Kasumi-1 (cell line): ENCODE measurements at places on chromosomes 12 and 14.
A peak's percentile ranks its signal among the peaks of the same experiment; 100 is the strongest.

DNA sequence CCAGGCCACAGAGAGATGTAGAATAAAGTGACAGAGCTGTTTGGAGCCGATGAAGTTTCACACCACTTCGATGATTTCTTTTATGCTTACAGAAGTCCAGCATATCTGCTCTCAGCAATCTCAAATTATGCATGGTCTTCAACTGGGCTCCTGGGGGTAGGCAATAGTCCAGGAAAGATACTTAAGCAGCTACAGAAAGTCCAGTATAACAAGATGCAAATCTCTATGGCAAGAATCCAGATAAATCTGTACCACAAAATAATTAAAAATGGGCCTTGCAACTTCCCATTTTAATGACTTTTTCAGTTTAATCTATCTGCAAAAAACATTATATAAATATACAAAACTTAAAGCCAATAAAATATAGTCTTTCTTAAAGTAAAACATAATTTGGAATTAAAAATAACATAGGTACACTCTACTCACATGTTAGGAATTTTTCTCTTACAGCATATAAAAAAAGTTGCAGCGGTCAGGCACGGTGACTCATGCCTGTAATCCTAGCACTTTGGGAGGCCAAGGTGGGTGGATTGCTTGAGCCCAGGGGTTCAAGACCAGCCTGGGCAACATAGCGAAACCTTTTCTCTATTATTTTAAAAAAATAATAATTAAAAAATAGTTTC lies 20.5 kb upstream of the RAD51AP1 start:
- DNase-seq: no peak

DNA sequence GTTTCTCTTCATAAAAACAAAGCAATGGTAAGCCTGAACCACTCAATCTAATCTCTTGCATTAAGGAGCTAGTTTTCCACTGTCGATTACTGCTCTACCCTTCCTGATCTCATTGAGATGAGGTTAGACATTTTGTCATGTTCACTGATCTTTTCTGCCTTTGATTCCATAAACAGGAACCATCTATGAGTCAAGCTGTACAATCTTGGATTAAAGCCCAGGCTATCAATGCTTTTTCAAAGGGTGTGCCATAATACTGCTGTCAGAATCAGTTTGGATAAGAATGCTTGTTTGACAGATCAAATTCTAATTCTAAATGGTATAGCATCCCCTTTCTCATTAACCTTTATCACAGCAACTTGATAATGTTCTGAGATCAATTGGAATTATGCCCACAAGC lies 16.1 kb downstream of the GRIP1 start:
- peak; percentile 12 for DNase-seq

- no peak for DNase-seq
Observed at GRCh38 chr14:76350671-76351070, 25.3 kb upstream of the ESRRB start.

DNA sequence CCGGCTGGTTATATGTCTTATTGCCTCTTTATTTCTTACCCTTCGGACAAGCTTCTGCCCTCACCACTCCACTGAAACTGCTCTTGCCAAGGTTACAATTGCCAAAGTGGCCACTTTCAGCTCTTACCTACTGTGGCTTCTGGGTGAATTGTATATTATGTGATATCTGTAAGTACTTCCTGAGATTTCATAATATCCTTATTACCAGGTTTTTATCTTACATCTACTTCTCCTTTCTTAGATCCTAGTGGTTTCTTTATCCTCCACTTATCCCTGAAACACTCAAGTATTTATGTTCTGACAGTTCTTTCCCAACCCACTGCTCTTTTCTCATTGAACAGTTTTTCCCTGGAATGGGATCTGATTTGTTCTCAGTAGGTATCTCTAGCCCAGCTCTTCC lies 10.5 kb downstream of the CELA1 start:
- DNase-seq: peak; percentile 86

DNA sequence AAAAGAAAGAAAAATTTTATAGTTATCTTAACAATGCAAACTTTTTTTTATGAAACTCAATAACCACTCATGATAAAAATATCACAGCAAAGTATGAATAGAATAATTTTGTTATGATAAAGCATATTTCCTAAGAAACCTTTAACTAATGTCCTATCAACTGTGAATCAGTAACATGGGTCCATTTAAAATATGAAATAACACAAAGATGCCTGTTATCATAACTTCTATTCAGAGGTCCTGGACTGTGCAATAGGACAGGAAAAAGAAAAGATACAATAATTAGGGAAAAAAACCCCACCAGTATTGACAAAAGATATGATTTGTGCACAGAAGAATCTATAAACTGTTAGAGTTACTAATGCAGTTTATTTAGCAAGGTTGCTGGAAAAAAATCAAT lies 245.4 kb downstream of the FOXN3 start:
- DNase-seq: no peak

DNA sequence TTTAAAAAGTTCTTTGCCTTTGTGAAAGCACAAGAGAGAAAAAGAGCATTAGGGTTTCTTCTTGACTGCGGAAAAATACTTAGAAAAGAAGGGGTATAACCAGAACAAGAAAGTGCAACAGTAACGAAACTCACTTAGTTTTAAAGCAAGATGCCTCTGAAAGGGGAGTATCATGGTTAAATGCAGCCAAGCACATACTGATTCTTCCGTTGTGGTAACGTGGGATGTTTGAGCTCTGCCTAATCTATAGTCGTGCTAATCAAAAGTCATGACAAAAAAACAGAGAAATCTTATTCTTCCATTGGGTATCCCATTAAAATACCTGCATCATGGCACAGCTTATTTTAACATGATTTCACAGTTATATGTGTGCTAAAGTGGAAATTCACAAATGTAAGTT lies 187.8 kb upstream of the LRFN5 start:
- DNase-seq: no peak

DNA sequence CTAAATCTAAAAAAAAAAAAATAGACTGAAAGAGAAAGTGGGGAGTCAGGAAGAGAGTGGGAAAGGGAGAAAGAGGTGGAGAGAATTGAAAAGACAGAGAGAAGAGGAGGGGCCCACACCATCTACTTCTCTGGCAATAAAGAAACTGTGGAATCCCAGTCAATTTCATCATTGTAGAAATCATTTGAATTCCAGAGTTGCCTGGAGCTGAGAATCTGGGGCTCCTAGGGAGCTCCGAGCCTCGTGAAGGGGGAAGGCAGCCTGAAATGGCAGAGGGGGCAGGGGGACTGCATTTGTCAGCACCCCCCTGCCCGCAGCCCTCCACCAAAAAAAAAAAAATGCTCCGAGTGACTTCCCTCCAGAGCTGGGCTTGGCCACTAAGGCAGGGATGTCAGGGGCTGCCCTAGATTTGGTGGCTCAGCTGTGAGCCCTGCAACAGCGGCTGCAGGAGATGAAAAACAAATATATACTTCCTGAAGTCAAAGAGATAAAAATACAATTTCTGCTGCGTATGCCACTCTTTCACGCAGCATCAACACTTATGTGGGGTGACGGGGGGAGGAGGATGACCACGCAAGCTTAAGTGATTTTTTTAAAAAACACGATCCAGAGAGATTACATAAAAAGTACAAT lies 80.5 kb downstream of the BCL11B start:
- DNase-seq: no peak

GRCh38 chr12:132584429-132584828 lies 26.0 kb downstream of the LRCOL1 start:
- no peak for DNase-seq

DNA sequence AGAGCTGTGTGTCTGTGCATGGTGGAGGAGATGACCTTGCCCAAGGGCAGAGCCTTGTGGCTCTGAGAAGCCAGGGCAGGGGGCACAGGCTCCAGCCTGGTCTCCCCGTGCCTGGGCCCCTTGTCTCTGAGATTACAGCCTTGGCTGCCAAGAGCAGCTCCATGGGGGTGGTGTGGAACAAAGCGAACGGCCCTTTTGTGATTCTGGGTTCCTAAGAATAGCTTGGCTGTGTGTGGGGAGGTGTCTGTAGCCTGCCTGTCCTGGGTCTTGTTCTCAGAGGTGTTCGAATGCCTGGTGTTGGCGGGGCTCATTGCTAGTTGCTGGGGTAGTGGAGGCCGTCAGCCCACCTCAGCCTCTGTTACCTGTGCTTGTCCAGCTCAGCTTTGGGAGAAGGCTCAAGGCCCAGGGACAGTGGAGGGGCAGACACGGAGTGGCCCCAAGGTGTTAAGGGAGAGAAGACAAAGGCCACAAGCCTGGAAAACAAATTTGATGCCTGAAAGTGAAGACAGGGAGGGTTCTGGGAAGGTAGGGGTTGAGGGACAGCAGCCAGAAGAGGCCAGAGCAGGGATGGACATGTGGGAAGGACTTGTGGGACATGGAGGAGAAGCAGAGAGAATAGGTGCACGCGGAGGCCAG lies 7.4 kb upstream of the MYH7 start:
- no peak for DNase-seq

DNA sequence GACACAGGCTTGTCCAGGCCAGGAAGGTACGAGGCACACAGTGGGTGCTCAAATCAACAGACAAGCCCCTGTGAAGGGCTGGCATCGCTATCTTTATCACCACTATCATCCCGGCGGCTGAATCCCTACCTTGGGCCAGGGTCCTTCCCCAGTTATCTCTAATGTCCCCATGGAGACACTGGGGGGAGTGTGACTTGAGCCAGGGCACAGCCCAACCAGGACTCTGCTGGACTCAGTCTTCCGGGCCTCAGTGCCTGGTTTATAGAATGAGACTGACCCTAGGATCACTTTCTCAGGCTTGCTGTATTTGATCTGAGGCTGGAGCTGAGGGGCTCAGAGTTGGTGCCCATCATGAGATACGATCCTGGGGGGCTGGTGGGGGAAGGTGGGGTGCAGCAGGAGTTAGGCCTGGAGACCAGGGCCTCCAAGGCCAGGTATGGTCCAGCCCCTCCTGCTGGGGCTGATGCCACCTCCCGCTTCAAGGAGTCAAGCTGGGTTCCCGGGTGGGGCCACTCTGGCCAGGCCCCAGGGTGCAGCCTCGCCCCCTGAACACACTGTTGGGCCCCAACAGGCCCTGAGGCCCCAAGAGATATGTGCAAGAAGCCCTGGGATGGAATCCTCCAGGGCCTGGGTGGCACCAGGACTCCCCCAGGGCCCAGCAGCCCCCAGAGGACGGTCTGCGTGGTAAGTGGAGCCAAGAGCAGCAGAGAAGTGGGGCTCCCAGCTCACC lies 11.8 kb downstream of the BEGAIN start:
- no peak for DNase-seq

DNA sequence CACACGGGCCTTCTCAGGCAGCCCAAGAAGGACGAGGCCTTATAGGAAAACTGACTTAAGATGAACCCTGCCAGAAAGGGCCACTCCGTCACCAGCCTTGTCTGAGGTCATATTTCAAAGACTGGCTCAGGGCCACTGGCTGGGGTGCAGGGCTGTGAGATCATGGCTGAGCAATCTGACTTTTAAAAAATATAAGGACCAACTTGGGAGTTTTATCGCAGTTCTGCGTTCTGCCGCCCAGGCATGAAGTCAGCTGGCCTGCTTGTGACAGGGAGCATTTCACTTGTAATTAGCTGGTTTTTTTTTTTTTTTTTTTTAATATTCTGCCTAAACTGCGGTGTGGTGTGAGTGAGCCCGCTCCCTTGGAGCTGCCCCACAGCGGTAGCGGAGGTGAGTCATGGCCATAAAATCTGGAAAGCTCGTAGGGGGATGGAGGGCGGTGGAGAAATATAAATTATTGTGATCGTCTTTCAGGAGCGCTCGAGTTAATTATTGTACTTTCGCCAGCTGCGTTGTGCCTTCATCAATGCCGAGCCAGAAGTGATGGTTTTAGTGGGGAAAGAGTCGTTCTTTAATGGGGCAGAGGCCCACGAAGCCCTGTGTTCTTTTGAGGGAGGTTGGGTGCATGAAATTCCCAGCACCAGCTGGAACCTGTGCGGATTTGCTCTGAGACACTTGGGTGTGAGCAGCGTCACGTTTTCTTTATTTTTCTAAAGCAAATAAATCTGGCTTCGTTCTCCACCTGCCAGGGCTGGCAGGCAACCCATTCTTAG lies 231.9 kb downstream of the C12orf75 start:
- no peak for DNase-seq

DNA sequence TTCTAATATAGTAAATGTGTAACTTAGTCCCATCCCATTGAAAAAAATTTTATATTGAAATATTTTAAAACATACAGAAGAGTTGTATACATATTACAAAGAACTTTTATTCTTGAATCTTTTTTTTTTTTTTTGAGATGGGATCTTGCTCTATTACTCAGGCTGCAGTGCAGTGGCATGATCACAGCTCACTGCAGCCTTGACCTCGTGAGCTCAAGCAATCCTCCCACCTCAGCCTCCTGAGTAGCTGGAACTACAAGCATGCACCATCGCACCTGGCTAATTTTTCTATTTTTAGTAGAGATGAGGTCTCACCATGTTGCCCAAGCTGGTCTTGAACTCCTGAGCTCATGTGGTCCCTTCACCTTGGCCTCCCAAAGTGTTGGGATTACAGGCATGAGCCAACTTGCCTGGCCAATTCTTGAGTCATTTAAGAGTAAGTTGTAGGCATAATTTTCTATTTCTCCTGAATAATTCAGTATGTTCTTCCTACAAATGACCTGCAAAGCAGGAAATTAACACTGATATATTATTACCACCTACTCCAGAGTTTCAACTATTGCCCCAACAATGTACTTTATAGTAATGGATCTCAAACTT lies 153.0 kb upstream of the BMP4 start:
- DNase-seq: no peak

DNA sequence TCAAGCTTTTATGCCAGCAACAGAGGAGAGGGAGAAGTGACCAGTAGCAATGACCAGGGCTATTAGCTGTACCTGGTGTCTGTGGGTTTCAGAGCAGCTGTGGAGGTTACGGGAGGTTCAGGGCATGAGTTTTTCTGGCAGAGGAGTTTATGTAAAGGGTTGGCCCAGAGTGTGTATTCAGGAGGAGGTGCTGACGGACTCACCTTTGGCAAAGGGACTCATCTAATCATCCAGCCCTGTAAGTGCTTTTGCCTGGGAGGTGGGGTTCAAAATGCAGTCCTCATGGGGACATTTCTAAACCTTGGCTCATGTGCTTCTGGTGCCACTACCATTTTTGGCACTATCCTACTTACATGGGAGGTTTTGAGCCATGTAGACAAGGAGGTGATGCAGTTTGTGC lies 95.3 kb downstream of the DAD1 start:
- DNase-seq: no peak

DNA sequence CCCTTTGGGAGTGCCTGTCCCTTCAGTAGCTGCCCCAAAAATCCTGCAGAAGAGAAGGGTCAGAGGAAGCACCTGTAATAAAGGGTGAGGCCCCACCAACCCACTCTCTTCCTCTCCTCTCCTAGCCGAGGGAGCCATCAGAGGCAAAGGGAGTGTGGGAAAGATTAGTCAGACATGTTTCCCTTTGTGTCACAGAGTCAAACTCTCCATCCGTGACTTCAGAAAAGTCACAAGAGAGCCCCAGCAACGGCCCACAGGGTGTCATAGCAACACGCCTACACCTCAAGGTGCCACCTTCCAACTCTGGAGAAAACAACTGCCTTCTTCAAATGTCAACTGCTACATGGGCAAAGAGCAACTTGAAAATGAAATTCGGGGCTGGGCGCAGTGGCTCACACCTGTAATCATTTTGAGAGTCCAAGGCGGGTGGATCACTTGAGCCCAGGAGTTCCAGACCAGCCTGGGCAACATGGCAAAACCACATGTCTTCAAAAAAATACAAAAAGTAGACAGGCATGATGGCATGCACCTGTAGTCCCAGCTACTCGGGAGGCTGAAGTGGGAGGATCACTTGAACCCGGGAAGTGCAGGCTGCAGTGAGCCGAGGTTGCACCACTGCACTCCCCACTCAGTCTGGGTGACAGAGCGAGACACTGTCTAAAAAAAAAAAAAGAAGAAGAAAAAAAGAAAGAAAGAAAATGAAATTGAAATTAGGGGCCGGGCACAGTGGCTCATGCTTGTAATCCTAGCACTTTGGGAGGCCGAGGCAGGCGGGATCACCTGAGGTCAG lies 17.7 kb upstream of the CD27 start:
- DNase-seq: no peak

GRCh38 chr14:58914279-58914855 lies 274.1 kb upstream of the DAAM1 start:
- no peak for DNase-seq
